ENCODE measurements at places on chromosomes 7 and 10.
A peak's percentile ranks its signal among the peaks of the same experiment; 100 is the strongest.

GRCh38 chr7:98091061-98091460 is 15.6 kb upstream of the LMTK2 start:
- DNase-seq, result peak; percentile 61

DNA sequence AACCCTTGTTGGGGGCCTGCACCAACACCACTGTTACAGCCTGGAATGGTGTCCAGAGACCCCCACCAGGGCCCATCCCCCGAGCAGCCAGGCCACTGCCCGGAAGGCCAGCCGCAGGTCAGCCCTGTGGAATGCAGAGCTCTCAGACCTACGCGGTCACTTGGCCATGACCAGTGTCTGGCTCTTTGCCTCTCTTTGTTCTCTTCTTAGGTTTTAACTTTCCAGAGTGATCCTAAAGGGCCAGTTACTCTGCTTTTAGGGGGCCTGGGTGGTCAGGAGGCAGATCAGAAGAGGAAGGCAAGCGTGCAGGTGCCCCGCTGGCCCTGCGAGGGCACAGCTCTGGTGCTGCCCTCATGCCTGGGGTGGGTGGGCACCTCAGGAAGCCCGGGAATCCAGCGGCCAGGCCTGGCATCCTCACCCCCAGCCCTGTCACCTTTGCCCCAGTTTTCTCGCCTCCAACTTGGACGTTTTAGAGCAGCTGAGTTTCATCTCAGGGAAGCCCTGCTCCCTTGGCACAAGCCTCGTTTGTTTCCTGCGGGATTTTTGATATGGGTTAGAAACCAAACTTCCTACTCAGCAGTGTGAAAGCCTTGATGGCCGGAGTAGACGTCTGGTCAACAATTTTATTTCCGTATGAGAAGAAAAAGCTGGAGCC is 62.5 kb upstream of the CHST15 start:
- DNase-seq, result no peak

GRCh38 chr10:123673198-123673597 is 7.0 kb downstream of the GPR26 start:
- no peak for DNase-seq

DNA sequence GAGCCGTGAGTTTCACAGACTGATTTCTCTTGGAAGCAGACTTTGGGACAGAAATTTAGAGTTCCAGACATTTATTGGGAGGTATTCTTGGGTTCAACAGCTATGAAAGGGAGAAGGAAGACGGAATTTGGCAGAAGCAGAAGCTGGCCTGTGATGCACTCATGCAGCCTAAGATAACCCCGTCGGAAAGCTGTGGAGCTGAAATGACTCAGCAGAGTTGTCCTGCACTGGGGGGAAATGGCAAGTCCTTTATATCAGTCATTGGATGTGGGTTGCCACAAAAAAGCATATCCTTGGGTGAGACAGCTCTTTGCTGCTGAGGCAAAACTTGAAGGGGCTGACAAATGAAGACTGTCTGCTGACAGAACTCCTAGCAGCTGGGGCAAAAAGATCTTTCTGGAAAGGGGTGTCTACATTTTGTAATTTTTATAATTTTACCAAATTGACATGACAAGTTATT is 11.5 kb upstream of the MICU1 start:
- no peak for DNase-seq

DNA sequence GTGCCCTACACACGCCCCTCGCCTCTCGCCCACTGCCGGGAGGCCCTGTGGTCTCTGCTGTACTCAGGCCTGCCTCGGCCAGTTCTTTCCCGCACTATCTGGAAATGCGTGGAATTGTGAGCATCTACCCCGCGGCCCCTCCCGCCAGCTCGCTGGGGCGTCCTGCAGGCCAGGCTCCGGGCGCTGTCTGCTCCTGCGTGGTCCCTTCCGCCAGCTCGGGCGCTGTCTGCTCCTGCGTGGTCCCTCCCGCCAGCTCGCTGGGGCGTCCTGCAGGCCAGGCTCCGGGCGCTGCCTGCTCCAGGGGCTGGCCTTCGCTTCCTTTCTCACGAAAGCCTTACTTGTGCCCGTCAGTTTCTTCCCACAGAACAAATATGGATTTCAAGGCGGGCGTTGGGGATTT is 14.9 kb downstream of the GET4 start:
- no peak for DNase-seq

DNA sequence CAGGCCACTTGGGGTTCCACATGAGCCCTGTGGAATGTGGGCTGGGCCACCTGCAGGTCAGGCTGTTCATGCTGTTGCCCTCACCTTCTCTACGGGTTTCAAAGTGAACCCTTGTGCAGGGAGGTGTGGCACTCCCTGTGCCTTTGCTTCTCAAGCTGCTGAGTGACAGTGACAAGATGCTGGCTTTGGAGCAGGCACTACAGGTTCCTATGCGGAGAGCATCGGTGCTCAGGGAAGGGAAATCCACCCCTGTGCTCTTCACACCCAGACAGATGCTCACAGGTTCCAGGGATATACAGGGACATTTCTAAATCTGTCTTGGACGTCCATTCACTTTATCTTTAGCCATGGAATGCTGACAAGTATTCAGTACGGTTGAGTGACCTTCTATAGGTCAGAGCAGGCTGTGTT is 1005.0 kb downstream of the LRMDA start:
- DNase-seq, result no peak

DNA sequence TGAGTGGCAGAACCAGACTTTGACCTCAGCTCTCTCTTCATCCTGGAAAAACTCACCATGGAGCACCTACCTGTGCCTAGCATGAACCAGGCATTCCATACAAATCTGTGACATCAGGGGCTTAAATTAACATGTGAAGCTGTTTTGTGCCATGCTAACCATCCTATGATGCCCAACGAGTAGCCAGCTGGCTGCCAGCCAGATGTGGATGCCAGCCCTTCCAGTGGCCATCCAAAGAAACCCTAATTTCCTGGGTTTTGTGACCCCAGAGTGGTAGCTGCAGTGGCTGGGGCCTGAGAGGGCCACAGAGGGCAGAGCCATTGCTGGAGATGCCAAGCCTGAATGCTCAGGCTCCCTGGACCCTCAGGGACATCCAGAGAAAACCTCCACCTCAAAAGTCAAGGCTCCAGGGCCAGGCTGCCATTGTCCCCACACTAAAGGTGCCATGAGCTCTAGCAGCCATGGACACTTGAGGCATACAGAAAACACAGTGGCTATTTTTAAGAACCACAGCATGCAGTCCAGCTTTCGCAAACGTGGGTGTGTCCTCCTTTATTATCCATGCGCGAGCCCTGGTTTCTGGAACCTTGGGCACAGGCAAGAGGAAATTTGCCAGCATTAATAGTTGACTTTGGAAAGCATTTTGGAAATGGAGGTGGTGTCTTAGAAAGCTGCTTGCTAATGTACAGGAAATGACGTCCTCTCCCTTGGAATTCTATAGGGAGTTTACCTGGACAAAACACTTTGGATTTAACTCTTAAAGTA is 6.0 kb downstream of the CPXM2 start:
- DNase-seq, result no peak

GRCh38 chr10:71923138-71923692 is 41.0 kb upstream of the CHST3 start:
- DNase-seq, result no peak

- DNase-seq, result no peak
These were observed 3.4 kb downstream of the HOXA10 start for GRCh38 chr7:27170426-27171324.
